ENCODE measurements at places on chromosomes 11 and 22. TPM values are rescaled to one million over a fixed set of nuclear protein-coding genes. Genes with fewer than 3 reads are reported as not detected.
A peak's percentile ranks its signal among the peaks of the same experiment; 100 is the strongest.

GRCh38 chr11:125675196-125675595 is 5.5 kb downstream of the ACRV1 start:
- no peak overlapping the region for H3K4me3 ChIP-seq
- H3K4me1 ChIP-seq, result no peaks in the 10 kb centered on the region
- no peaks in the 10 kb centered on the region for H3K27me3 ChIP-seq
- no peak for DNase-seq

- no peaks in the 10 kb centered on the region for H3K4me1 ChIP-seq
- H3K36me3 ChIP-seq, result no peaks in the 10 kb centered on the region
- no peaks in the 10 kb centered on the region for H3K27me3 ChIP-seq
Observed at GRCh38 chr11:101211407-101211975, 81.9 kb upstream of the PGR start.

- peaks cover 80% of the 10 kb centered on the region for H3K36me3 ChIP-seq
- no peaks in the 10 kb centered on the region for H3K4me1 ChIP-seq
- DNase-seq, result no peak
- H3K4me3 ChIP-seq, result no peak overlapping the region
Observed at GRCh38 chr11:34145847-34146381, 40.5 kb downstream of the NAT10 start.

DNA sequence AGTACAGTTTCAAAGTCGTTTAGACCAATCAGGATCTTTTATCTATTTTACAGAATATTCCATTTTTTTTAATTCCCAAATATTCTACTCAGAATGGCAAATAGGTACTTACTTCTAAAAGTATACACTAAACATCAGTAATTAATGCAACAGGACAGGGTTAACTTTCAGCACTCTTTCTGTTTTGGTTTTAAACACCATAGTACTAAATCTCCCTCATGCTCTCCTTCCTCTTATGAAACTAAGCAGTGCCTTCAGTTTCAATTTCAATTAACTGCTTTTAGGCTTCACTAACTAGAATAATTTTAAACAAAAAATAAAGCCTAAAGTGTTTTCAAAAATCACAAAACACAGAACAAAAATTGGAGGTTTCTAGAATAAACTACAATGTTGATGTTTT is 57.9 kb downstream of the NOX4 start:
- H3K36me3 ChIP-seq, result no peaks in the 10 kb centered on the region
- no peak overlapping the region for H3K27ac ChIP-seq
- H3K4me3 ChIP-seq, result no peak overlapping the region
- H3K4me1 ChIP-seq, result no peaks in the 10 kb centered on the region

DNA sequence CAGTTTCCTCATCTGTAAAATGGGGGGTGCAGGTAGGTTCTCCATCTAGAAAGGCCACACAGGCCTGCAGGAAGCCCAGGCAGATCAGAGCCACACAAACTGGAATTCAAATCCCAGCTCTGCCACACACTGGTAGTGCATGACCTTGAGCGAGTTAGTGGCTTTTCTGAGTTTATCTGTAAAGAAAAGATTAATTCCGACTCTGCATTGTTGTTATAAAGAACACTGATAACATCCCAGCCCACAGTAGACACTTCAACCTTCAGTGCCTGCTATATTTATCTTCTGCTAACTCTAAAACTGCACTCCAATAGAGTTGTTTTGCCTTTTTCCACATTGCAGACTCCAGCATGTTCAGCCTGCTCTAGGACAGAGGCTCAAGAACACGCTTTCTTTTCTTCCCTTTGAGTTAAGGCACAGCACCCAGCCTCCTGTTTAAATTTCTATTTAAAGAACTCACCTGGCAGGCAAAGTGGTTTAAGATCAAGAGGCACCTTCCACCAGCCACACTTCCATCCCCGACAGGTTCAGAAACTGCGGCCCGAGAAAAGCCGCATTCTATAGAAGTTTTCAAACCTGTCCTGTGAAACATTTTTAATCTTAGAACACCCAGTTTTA is 133.9 kb downstream of the PLEKHA7 start:
- no peaks in the 10 kb centered on the region for H3K27me3 ChIP-seq
- H3K4me1 ChIP-seq, result peaks cover 17% of the 10 kb centered on the region
- no peaks in the 10 kb centered on the region for H3K36me3 ChIP-seq
- H3K27ac ChIP-seq, result peak overlapping the region; percentile 3

DNA sequence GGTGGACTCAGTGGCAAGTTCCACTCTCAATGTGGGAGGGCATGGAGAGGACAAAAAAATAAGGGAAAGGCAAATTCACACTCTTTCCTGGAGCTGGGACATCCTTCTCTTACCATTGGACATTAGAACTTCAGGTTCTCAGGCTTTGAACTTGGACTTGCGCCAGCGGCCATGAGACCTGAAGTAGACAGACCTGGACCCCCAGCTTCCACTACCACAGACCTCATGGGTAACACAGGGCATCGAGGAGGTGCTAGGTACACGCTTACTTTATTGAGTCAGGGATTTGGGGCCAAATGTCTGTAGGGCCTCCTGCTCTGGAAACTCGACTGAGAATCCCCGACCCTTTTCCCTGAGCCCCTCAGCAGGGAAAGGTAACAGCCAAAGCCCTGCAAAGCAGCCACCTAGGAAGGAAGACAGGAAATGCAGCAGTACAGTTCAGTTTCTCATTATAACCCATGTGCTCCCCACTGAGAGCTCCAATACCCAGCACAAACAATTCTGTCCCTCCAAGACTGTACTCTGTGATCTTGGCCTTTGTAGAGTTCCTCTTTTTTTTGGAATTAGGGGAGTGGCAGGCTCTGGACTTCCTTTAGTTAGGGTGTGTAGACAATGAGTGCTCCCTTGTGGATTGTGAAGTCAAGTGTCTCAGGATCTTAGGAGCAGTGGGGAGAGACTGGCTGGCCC is 5.7 kb downstream of the CHRNA10 start:
- H3K27ac ChIP-seq, result no peak overlapping the region
- H3K4me3 ChIP-seq, result no peak overlapping the region
- no peak for DNase-seq
- no peaks in the 10 kb centered on the region for H3K27me3 ChIP-seq

DNA sequence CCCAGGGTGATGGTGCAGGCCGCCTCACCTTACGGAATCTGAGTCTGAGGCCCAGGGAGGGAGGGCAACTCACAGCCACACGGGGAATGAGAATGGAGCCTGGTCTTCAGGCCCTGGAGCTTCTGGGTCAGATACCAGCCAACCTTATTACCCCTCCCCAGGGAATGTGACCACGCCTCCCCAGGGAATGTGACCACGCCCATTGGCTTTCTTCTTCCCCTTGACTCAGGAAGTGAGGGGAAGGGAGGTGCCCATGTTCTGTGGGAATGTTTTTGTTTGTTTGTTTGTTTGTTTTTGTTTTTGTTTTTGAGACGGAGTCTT is 57.5 kb upstream of the RBFOX2 start:
- H3K36me3 ChIP-seq, result no peaks in the 10 kb centered on the region
- no peaks in the 10 kb centered on the region for H3K27me3 ChIP-seq
- H3K4me3 ChIP-seq, result no peak overlapping the region

DNA sequence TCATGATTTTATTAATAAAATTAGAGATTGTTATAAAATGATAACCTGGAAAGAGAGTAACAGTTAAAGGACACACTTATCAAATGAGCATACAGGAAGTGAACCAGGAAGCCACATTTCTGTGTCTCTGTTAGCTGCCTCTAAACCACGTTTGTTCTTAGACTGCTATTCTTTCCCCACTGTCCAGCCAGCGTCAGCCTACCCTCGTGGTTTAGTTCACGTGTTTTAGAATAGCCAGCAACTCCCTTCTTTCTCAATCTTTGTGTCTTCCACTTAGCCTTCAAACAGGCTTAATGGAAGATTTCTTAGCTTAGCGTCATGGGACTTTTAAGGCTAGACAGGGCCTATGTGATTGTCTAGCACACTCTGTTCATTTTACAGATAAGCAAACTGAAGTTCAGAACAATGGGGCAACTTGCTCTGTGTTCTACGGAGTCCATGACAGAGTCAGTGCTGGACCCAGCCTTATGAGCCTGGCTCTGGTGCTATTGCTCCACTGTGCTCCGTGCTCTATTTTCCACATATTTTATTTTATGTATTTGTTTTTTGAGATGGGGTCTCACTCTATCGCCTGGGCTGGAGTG is 27.2 kb downstream of the GRAMD1B start:
- no peak overlapping the region for H3K4me3 ChIP-seq
- DNase-seq, result no peak
- peak overlapping the region; percentile 12 for H3K27ac ChIP-seq

DNA sequence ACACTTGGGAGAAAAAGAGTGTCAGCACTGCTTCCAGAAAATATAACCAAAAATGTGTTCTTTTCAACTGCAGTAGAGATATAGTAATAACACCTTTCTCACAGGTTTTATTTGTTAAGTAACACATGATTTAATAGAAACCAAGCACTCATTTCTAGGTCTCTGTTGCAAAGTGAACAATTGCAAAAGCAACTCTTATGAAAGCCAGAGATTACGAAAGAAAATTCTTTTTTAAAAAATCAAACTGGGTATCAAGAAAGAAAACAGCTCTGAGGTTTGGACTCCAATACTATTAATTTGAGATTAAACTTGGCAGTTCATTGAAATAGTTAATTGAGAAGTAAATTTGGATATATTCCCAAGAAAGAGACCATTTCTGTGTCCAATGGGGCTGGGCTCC is 9.8 kb upstream of the XKR3 start:
- no peaks in the 10 kb centered on the region for H3K4me1 ChIP-seq
- no peaks in the 10 kb centered on the region for H3K36me3 ChIP-seq
- DNase-seq, result no peak
- no peaks in the 10 kb centered on the region for H3K27me3 ChIP-seq

DNA sequence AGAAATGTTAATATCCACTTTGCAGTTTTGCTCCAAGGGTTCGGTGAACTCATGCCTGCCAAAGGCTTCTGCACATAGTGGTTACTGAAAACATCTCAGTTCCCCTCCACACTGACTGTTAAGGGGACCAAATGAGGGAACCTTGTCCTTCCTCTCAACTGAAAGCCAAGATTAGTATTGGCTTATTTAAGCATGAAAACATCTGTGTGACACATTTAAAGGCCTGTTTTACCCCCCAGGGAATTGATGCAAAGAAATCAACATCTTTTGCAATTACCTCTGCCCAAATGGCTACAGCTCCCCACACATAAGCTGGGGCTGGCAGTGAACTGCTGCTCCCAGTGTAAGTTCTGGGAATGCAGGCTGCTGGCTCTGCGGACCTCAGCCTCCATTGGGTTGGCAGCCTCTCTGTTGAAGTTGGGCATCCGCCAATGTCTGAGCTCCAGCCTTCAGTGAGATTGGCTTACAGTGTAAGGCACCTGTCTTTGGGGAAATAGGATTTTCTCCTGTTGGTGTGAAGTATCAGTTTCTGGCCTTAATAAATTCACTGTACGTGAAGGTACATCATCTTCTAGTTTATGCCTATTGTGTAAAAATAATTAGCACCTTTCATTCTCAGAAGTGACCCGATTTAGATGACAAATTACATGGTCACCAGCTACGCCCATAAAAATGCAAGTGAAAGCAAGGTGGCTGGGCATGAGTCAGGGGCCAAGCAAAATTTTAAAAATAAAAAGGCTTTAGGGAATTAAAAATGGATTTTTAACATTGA is 213.4 kb upstream of the SYN3 start:
- H3K27me3 ChIP-seq, result no peaks in the 10 kb centered on the region
- H3K27ac ChIP-seq, result no peak overlapping the region
- H3K4me3 ChIP-seq, result no peak overlapping the region
- peak; percentile 81 for DNase-seq
- no peaks in the 10 kb centered on the region for H3K36me3 ChIP-seq

- no peak overlapping the region for H3K4me3 ChIP-seq
- H3K4me1 ChIP-seq, result no peaks in the 10 kb centered on the region
- no peaks in the 10 kb centered on the region for H3K36me3 ChIP-seq
- H3K27ac ChIP-seq, result no peak overlapping the region
- no peak for DNase-seq
Observed at GRCh38 chr22:49746065-49746464, 81.6 kb downstream of the BRD1 start.

- DNase-seq, result no peak
- H3K36me3 ChIP-seq, result no peaks in the 10 kb centered on the region
- H3K27ac ChIP-seq, result no peak overlapping the region
- H3K4me3 ChIP-seq, result no peak overlapping the region
- H3K27me3 ChIP-seq, result no peaks in the 10 kb centered on the region
- H3K4me1 ChIP-seq, result no peaks in the 10 kb centered on the region
Observed at GRCh38 chr11:82930229-82930628, 28.7 kb downstream of the DDIAS start.

DNA sequence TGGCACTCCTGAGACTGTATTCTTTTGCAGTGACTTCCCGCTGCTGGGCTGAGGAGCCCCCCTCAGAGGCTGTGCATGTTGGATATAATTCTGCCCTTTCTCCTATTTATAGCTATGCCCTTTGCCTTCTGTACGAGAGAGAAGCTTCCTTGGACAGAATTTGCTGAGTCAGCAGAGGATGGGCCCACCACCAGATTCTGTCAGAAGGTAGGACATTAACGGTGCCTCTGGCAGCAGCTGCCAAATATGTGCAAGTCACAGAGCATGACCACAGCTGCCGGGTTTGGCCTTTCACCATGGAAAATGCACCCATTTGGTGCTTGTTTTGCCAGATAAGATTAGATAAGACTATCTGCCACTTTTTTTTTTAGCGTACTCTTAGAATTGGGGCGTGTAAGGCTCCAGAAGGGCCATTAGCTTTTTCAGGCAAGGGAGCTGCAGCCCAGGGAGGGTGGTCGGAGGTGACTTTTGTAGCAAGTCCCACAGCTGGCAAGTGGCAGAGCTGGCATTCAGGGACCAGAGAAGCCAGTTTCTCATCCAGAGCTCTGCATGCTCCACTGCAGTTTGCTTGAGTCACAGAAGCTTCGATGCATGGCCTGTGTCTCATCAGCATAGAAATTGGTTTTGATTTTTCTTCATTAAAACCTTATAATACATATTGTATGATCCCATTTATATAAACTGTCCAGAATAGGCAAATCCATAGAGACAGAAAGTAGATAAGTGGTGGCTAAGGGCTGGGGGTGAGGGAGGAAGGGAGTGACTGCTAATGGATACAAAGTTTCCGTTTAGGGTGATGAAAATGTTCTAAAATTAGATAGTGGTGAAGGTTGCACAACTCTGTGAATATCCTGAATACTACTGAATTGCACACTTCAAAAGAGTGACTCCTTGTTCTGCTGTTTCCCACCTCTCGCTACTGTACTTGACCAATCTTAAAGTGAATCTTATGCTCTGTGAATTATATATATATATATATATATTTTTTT is 15.8 kb downstream of the UPB1 start:
- no peak for DNase-seq
- H3K27ac ChIP-seq, result no peak overlapping the region
- H3K4me1 ChIP-seq, result peaks cover 23% of the 10 kb centered on the region
- H3K27me3 ChIP-seq, result no peaks in the 10 kb centered on the region
- no peaks in the 10 kb centered on the region for H3K36me3 ChIP-seq
- no peak overlapping the region for H3K4me3 ChIP-seq

The GAL3ST3 gene
- total RNA-seq, result 0.58 TPM

The MPEG1 gene
- 7.1 TPM for total RNA-seq

The HEPHL1 gene
- total RNA-seq, result not detected

The KCNJ4 gene
- total RNA-seq, result not detected

The C11orf16 gene
- not detected for total RNA-seq

The PPME1 gene
- total RNA-seq, result 14.2 TPM

The CFL1 gene
- 162 TPM for total RNA-seq

The IZUMO1R gene
- not detected for total RNA-seq

The OR10A2 gene
- total RNA-seq, result not detected

The INPPL1 gene
- total RNA-seq, result 48.0 TPM
